ENCODE measurements at places on chromosomes 6 and 20. TPM values are rescaled to one million over a fixed set of nuclear protein-coding genes. Genes with fewer than 3 reads are reported as not detected.

- DNase-seq, result no peak
Observed at GRCh38 chr6:105484238-105485161, 81.6 kb upstream of the PREP start.

DNA sequence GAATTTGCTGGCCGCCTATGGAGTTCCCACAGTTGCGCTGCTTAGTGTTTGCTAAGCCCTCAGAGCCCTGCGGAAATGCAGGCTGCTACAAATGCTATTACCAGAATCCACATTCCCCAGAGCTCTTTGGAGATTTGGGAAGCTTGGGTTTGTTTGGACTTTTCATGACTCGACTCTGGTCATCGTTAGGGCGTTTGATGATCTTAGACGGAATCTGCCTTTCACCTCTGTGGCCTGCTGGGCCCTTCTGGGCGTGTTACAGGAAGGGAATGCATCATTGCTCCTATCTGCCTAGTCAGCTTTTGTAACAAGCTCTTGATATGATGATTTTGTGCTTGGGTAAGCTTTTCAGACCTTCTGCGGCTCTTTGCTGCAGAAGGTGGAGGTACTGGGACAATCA, 50.8 kb downstream of the EYA2 start:
- DNase-seq, result no peak

DNA sequence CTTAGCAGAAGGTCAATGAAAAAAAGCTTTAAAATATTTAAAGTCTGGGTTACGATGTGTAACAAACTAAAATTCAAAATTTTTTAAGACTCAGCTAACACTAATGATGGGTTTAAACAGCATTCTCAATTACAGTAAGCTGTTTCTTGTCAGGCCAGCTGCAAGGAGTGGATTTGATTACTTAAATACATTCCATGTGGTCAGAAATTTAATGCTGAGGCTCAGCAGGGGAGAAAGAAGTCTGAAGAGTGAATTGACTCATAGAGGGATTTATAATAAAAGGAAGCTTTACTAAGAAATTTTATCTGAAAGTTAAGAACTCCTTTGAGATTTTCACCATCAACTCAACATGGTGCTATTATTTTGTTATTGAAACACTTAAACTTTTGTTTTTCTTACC, 398.6 kb downstream of the KHDRBS2 start:
- no peak for DNase-seq

DNA sequence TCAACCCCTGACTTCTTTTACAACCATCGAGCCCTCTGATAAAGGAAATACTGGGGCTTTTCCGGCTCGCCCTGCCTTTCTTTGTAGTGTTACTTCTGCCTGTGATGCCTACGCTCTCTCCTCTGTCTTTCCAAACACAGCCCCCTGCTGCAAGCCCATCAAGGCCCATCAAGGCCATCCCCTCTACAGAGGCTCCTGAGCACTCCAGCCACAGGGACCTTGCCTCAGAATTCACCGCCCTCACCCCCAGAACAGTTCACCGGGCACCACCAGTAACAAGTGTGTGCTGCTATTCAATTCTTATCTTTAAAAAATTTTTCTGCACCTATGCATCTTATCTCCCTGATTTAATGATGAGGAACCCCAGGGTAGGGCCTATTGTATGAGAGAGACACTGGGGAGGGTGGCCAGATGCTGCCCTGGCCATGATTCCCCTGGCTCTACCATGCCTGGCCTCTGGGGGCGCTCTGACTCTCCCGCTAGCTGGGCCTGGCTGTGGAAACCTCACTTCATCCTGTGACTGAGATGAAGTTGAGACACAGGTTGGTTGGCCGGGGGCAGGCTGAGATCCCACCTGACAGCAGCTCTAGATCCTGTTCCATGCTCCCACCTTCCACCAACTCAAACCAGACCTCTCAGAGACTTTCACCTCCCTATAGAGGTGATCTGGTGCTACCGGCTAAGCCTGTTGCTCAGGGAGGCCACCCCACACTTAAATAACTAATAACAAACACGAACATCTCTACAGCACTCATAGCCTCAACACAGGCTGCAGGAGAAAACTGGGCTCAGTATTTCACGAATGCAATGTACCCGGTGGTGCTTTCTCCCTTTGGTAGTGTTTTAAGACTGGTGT, 19.2 kb upstream of the GLP1R start:
- DNase-seq, result no peak

- DNase-seq, result peak; percentile 68
Observed at GRCh38 chr6:108074057-108074358, 533 bp downstream of the OSTM1 start.

DNA sequence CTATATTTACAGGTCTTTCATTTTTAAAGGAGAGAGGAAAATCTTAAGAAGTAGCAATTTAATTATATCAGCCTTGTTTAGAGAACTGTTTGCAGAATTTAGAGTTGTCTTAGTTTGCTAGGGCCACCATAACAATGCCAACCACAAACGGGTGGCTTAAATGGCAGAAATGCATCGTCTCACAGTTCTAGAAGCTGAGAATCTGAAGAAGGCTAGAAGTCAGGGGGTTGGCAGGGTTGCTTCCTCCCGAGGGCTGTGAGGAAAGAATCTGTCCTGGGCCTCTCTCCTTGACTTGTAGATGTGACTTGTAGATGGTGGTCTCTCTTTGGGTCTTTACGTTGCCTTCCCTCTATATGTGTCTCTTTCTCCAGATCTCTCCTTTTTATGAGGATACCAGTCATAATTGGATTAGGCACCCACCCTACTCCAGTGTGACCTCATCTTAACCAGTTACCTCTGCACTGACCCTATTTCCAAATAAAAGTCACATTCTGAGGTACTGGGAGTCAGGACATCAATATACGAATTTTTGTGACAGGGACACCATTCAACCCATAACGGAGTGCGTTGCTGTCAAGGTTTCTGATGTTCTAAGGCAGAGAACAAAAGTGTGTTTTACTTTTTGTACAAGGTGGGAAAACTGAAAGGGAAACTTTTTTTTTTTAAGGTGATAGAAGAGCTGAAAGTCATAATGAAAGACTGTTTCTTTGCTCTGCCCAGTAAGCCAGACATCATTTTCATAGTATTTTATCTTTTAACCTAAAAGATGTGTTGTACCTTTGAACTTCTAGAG, 84.4 kb downstream of the SAMD3 start:
- no peak for DNase-seq

DNA sequence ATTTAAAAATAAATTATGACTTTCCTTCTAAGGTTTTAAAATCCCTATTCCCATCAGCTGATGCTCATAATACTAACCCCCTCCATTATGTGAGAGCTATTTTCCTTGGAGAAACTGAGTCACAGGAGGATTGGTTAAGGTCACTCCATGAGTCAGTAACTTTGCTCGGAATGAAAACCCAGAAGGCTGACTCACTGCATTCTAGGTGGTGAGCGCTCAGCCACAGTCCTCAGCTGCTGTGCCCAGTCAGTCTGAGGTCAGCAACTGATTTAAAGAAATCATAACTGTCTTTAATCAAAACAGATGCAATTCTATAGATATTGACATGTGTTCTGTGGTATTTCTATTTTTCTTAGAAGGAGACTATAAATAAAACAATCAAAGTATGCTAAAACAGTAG, 359.2 kb downstream of the GJA1 start:
- DNase-seq, result no peak

DNA sequence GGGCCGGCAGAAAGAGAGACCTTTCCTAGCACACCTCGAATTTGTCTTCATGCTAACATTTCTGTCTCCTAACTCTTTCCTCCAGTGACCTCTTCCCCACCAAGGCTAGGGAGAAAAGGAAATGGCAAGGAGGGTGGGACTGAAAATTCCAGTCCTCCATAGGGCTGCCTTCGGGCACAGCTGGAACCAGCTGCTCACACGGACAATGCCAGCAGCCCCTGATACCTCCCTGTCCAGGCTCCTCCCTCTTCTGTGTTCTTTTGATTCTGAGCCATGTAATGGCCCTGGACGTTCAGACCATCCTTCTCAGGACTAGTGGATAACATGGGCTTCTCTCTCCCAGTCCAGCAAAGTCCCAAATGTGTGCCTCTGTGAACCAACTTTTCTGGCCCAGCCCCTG, 29.1 kb upstream of the PHACTR3 start:
- peak; percentile 4 for DNase-seq

- DNase-seq, result no peak
Observed at GRCh38 chr6:47681201-47681990, 17.0 kb upstream of the ADGRF4 start.

GRCh38 chr20:54654450-54654849, 179.1 kb downstream of the DOK5 start:
- no peak for DNase-seq

- no peak for DNase-seq
Observed at GRCh38 chr6:135329851-135330803, 149.0 kb downstream of the MYB start.

DNA sequence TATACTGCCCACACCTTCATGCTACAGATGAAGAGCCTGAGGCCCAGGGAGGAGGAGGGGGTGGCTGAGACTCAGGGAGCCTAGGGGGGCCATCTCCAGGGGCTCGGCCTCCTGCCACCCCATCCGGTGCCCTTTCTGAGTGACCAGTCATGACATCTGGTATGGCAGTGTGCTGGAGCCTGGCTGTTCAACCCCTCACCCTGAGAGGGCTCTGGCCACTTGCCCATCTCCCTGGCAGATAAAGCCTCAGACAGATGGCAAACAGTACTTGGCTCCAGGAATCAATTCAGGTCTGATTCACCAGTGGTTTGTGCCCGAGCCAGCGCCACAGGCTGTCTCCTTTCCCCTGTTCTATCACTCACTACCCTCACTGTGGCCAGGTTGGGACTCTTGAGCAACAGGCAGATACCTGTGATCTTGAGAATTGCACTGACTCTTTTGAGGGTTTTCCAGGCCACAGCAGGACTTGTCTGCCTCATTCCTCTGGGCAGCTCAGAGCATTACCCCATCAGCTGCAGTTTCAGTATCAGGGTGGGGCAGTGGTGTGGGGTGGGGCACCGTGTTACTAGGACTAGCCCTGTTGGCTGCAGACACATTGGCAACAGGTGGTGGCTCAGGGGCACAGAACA, 22.8 kb downstream of the SRSF3 start:
- DNase-seq, result peak; percentile 57

DNA sequence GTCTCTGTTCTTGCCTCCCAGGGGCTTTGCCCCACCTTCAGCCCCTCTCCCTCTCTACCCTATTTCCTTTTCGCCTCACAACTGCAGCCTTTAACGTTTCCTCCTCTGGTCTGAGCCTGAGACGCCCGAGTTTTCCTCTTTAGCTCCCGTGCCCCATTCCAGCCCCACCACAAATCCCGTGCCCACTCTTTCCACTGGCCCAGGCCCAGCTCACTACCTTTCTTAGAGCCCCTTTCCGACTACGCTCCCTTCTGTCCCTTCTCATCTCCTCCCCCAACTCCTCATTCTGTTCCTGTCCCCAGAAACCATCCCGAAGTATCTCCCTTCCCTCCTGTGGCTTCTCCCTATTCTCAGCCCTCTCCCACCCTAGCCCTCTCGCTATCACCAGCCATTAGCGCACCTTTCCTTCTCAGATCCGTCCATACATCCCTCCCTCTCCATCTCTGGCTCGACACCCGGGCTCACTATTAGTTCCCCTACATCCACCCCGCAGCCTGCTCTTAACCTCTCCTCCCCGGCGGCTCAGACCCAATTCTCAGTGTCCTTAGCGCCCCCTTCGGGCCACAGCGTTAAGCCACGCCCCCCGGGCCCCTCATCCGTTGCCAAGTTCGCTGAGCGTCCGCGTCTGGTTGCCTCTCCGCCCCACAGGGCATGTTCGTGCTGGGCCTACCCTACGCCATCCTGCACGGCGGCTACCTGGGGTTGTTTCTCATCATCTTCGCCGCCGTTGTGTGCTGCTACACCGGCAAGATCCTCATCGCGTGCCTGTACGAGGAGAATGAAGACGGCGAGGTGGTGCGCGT, 2.7 kb downstream of the SLC32A1 start:
- no peak for DNase-seq

- DNase-seq, result no peak
Observed at GRCh38 chr6:107080036-107080435, 35.3 kb downstream of the BEND3 start.

DNA sequence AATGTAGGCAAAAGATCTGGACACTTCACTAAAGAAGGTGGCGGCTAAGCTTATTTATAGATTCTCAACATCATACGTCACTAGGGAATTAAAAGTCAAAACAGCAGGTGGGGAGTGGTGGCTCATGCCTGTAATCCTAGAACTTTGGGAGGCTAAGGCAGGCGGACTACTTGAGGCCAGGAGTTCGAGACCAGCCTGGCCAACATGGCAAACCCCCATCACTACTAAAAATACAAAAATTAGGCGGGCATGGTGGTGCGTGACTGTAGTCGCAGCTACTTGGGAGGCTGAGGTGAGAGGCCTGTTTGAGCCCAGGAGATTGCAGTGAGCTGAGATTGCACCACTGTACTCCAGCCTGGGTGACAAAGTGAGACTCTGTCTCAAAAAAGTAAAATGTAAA, 74.6 kb downstream of the GPX5 start:
- no peak for DNase-seq

GRCh38 chr20:3309226-3309625, 70.2 kb upstream of the SLC4A11 start:
- DNase-seq, result no peak

- no peak for DNase-seq
Observed at GRCh38 chr6:25112322-25112773, 166.8 kb upstream of the CARMIL1 start.

GRCh38 chr20:57391439-57392301, 474 bp downstream of the RBM38 start:
- DNase-seq, result no peak

- DNase-seq, result no peak
Observed at GRCh38 chr6:56400273-56400672, 152.9 kb upstream of the COL21A1 start.

DNA sequence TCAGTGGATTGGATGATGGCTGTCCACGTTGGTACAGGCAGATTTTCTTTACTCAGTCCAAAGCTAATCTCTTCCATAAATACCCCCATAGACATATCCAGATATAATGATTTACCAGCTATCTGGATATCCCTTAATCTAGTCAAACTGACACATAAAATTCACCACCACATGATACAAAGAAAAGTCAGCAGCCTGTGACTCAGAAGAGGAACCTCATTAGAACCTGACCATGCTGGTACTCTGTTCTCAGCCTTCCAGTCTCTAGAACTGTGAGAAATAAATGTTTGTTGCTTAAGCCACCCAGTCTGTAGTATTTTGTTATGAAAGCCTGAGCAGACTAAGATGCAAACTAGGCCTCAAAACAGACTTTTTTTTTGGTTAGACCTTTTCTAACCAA, 431.3 kb upstream of the RNF217 start:
- no peak for DNase-seq

Gene TSHZ2
- 33.1 TPM for total RNA-seq

Gene PNPLA1
- total RNA-seq, result 0.22 TPM

Gene ORC3
- 28.0 TPM for total RNA-seq

Gene EYA4
- total RNA-seq, result 5.3 TPM

Gene IL17F
- not detected for total RNA-seq

Gene POU5F1
- total RNA-seq, result 0.76 TPM

Gene WFDC2
- total RNA-seq, result 4.1 TPM

Gene IMPG1
- total RNA-seq, result not detected

Gene WFDC5
- not detected for total RNA-seq

Gene GSTA2
- total RNA-seq, result not detected

Gene MICA
- total RNA-seq, result 26.5 TPM

Gene IFNGR1
- 95.2 TPM for total RNA-seq

Measured in sciatic nerve (tissue), 2 donors.